Type B pancreatic cell (in vitro differentiated cells): ENCODE measurements at places on chromosomes 1 and 21.

- peak; percentile 59 for DNase-seq
Measured at GRCh38 chr1:1093610-1093943, 19.5 kb upstream of the RNF223 start.

DNA sequence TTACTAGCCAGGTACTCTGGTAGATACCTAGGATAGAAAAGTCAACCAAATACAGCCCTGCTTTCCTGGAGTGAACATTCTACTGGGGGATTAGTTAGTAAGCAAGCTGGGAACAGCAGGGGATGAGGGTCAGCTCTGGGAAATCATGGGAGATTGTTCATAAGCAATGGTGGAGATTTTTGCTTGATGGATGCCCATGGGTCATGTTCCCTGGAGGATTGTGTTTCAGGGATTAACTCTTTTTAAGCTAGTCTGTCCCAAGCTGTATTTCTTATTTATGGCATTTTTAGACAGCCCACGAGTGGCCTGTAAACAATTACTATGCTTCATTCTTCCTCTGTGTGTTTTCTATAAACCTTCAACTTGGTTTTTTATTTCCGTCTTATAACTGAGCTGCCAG, 18.9 kb downstream of the CACHD1 start:
- DNase-seq = no peak

GRCh38 chr1:248858096-248858890, 592 bp downstream of the ZNF692 start:
- DNase-seq = peak; percentile 79

DNA sequence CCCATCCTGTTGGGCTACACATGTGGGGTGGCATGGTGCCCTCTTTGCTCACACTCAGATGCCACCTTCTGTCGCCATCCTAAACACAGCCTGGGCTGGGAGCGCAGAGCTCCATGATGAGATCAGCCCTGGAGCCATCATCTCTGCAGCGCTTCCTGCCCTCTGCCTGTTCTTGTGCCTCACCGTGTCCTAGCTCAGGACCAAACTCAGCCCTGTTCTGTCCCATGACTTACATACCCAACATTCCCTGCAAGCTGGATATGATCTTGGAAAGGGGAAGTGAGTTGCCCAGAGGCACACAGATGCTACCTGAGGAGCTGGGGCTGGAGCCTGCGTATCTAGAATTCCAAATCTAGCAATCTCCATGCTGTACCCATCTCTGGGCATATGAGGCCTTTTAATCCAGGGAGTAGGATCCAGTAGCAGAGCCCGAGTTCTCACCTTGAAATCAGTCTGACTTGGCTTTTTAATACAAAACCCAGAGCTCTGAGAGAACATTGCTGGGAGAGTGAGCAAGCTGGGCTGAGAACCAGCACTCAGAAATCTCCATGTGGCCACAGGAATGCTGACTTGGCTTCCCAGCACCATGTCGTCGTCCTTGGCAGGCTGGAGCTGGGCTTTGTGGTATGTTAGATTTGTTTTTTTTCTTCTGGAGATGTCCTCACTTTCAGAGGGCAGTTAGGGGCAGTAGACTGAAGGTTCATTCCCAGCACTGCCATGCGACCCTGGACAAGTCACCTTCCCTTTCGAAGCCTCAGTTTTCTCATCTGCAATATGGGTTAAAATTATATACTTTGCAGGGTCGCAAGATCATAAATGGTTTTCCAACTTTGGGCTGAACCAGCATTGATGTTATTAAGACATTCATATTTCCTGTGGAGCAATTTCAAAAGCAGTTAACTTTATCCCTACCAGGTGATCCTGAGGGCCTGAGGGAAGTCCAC, 2.6 kb downstream of the ALPL start:
- DNase-seq = no peak

GRCh38 chr1:187921426-187921825, 1092.7 kb downstream of the PLA2G4A start:
- no peak for DNase-seq

DNA sequence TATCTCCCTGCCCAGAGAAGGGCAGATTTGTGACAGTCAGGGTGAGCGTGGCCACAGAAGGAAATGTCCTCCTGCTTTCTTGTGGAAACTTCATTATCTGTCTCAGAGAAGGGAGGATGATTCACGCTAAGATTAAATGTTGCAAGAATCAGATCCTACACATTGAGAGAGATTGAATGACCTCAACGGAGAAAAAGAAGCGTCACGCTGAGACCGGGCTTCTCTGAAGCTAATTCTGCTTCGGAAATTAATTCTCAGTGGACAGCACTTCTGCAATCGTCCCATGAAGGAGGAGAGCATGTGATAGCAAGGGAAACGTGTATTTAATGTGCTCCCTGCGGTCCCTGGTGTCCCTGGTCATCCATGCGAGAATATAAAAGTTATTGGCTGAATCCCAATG, 19.8 kb upstream of the C1orf21 start:
- DNase-seq = no peak

DNA sequence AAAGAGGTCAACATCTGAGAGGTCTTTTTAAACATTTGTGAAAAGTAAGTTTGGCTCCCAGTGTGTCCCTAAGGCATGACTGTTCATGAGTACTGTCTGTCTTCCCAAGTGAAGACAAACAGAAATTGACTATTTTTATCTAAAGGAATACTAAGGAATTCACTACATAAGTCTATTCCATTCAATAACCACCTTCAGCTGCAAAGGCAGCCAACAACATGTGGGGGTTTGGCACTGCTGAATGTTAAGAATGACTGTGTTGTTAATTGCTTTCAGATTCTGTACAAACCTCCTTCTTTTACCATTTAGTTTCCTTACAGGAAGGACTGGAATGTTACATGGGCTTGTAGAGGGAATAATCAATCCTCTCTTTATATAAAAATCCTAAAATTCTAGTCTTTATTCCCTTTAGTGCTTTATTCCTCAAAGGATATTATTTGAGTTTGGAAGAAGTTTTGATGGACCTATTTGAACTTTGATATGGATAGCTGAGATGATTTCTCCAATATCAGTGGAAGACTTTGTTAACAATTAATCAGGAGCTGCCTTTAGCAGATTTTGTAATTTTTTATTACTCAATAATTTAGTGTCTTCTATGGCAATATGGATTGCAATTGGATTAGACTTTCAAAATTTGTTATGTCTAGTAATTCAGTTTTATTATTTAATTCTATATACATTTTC, 201.7 kb upstream of the CHRM3 start:
- DNase-seq = no peak

DNA sequence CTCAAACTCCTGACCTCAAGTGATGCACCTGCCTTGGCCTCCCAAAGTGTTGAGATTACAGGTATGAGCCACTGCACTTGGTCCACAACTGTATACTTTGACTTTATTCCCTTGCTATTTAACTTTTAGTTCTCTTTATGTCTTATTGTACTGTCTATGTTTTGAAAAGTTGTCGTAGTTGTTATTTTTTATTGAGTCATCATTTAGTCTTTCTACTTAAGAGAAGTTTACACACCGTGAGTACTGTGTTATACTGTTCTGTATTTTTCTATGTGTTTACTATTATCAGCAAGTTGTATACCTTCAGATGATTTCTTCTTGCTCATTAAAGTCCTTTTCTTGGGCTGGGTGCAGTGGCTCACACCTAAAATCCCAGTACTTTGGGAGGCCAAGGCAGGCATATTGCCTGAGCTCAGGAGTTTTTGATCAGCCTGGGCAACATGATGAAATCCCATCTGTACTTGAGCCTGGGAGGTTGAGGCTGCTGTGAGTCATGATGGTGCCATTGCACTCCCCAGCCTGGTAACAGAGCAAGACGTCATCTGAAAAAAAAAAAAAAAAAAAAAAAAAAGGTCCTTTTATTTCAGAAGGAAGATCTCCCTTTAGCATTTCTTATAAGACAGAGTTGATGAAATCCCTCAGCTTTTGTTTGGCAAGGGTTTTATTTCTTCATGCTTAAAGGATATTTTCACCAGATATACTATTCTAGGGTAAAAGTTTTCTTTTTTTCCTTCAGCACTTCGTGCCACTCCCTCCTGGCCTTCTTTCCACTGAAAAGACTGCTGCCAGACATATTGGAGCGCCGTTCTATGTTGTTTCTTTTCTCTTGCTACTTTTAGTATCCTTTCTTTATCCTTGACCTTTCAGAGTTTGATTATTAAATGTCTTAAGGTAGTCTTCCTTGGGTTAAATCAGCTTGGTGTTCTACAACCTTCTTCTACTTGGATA, 47.6 kb downstream of the TNFSF18 start:
- no peak for DNase-seq

- DNase-seq = no peak
Measured at GRCh38 chr1:209630383-209631225, 21.6 kb downstream of the LAMB3 start.

DNA sequence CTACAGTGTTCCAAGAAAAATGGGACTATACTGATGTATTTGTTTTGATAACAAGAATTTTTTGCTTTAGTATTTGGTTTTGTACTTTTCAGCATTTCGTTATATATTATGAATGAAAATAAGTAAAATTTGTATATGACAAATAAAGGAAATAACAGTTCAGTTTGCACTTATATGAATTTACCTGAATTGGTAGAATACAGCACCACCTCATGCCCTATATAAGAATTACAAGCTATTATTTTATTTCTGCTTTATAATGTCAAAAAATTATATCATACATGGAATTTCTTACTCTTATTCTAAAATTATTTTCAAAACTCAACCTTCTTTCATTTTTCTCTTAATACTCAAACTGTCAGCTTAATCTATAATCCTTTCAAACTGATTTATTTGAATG, 14.6 kb downstream of the EFCAB7 start:
- no peak for DNase-seq

DNA sequence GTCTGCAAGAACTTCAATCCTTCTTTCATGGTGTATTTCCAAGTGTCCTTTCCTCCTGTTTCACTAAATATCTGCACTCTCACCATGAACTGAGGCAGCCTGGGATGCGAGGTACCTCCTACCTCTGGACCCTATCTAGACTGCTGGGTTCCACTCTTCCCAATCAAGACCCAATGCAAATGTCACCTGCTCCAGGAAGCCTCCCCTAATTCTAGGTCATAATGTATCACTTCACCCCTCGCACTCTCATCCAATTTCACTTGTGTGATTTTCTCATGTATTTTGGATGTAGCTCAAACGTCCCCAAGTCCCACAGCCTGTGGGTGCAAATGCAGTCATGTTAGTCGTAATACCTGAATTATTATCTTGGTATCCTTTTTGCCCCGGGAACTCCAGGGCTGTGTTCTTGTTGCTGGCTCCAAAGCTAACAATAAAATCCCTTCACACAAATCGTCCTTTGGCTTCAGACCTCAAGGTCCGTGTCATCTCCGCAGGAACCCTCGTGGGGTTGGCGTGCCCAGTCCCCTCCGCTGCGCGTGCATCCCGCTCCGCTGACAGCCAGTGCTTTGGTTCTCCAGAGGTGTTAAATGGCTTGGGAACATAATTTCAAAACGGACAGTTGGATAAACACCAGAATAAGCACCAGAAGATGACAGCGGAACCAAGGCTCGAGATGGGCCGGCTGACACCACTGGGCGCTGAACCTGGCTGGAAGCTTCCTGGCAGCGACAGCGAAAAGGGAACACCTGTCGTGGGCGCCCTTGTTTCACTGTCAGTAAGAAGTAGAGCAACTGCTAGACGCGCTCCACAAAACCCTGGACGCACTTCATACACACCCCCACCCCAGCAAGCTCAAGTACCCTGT, 1.0 kb upstream of the BACH1 start:
- no peak for DNase-seq

DNA sequence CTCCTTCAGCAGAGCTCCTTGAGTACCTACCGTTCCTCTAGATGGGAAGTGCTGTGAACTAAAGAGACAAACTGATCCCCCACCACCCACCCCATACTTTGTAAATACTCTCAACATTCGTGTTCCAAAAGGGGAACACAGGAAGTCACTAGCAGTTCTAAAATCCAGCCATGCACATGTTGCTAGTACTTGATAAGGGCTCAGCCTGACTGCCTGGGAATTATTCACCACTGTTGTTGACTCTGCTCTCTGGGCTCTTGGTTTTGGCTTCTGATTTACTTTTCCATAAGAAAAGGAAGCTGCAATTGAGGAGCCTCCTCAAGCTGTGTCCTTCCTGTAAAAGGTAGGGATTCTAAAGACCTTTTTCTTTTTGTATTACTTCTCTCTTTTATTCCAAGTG, 67.5 kb downstream of the IVNS1ABP start:
- DNase-seq = no peak

DNA sequence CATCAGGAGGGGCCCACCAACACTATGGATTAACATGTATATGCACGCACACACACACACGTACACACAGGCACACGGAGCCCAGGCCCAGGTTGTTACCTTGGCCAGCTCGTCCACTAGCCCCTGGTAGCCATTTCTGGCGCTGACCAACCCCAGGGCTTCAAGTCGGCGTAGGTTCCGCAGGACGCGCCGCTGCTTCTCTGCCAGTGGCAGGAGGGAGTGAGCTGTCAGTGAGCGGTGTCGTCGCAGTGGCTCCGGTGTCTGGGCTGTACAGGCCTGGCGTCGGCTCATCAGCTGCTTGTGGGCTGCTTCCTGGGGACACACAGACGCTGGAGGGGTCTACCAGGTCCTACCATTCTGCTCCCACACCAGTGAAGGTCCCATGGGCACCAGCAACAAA, 29.4 kb upstream of the MEF2D start:
- no peak for DNase-seq

GRCh38 chr1:68301471-68302001, 69.2 kb upstream of the WLS start:
- no peak for DNase-seq

DNA sequence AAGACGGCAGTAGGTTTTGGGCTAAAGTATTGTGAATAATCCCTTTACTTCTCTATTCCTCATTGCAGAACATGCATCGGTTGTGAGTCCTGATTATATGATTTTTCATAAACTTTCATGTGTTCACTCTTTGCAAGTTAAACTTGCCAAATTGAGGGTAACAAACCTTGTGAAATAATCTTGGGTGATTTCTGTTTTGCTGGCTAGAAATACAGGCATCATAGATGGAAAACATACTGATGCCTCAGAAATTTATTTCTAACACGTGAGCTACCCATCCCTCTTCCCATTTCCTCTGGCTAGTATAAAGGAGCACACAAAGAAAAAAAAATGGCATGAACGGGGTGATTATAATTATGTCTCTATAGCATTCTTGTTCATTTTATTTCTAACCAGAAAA, 39.6 kb downstream of the RGS5 start:
- no peak for DNase-seq

DNA sequence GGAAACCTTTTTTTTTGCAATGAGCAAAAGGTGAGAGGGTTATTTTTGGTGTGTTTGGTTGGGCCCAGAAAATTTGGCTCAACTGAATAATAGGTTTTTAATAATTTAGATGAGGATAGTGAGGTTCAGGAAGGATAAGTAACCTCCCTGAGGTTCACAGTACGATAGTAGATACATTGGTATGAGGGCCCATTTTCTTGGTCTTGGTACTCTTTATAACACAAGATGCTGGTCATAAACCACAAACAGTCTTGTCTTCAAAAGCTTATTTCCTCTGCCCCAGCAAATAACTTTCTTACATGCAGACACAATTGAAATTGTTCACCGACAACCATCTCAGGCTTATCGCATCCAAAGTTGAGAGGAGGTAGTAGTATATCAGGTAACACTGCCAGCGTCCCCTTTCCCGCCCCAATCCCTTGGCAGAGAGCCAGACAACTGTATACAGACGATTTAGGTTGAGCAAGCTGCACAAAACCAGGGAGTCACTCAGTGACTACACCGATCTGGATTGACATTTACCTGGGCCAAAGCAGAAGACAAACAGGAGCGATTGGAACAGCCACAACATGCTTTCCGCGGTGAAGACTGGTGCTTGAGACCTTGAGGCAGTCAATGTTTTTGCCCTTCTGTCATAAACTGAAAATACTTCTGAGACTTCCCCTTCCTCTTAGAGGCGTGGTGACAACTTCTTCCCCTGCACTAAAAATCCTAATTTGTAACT, at the start of gene SLAMF6:
SLAMF6 (minus strand) TSS at position 634 of the 724 bp plus-strand sequence; CDS start at position 571, 63 bp downstream.
- DNase-seq = no peak

- peak; percentile 53 for DNase-seq
Measured at GRCh38 chr1:7278827-7279765, 492.0 kb upstream of the VAMP3 start.

- DNase-seq = no peak
Measured at GRCh38 chr1:145922266-145922665, 3.7 kb upstream of the PEX11B start.
